ENCODE measurements at places on chromosomes 7 and 10. TPM values are rescaled to one million over a fixed set of nuclear protein-coding genes. Genes with fewer than 3 reads are reported as not detected.

LGI1 gene
- not detected for total RNA-seq

BUD23 gene
- 117 TPM for total RNA-seq

PRKG1 gene
- total RNA-seq: not detected

GRB10 gene
- total RNA-seq: 2.4 TPM

PLEKHS1 gene
- not detected for total RNA-seq

IL2RA gene
- total RNA-seq: 698 TPM

FANK1 gene
- 1.1 TPM for total RNA-seq

SLC18A2 gene
- total RNA-seq: not detected

ADARB2 gene
- not detected for total RNA-seq

STOX1 gene
- total RNA-seq: 0.64 TPM

GHRHR gene
- not detected for total RNA-seq

RELN gene
- total RNA-seq: not detected
